ENCODE measurements at places on chromosomes 6 and 20.

GRCh38 chr6:122977180-122977579, 18.9 kb upstream of the CLVS2 start:
- DNase-seq: no peak

DNA sequence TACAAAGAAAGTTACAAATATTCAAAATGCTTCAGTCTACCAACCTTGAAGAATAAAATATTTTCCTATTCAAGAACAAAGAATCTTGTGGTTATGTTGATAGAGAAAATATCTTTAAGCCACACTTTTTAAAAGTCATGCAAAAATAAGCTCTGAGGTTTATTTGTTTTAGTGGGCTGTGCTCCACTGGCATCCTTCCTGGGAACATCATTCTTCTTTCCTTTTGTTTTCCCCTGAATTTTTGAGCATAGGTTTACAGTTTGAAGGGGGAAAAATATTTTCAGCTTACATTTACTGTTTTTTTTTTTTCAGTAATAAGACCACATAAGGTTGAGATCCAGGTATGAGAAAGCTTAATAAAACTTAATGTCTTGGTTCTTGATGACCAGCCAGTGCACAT, 72.0 kb upstream of the BACH2 start:
- no peak for DNase-seq

DNA sequence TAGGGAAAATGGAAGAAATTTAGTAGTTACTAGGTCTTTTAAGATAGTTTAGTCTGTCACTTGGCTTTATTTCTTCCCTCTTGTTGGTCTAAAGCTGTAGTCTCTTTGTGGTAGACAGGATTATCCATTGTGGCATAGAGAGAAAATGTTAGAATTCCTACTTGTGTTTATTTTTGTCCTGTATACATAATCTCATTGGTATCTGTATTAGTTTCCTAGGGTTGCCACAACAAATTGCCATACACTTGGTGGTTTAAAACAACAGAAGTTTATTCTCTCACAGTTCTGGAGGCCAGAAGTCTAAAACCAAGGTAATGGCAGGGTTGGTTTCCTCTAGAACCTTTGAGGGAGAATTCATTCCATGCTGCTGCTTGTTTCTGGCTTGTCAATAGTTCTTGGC, 119.4 kb downstream of the ZFAND3 start:
- no peak for DNase-seq

DNA sequence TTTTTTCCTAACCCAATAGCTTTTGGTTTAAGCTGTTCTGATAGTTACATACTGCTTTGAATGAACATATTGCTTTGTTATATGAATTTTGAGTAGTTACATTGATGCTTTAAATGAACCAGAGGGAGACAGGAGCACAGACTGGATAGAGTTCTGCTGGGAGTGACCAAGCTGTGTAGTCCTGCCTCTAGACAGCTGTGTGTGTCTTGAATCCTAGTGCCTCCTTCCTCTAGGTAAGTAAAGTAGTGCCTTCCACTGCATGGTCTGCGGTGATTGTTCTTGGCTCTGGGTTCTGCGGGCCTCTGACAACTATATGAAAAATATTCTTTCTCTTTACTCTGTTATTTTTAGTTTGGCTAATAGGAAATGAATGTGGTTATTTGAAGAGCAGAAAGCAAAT, 46.0 kb upstream of the ADGRG6 start:
- DNase-seq: no peak

DNA sequence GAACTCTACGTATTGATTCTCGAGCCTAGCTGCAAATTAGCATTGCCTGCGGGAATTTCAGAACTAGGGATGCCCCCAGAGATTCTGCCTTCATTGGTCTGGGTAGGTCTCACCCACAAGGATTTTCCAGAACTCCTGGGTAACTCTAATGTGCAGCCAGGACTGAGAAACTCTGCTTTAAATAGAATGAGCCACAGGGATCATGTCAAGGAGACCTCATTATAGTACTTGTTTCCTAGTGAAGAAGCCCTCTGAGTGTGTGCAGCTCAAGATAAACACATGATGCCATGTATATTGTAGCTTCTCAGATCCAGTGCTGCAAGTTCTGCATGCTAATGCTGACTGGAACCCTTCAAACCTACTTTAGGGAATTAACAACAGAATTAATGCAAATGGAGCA, 179.2 kb downstream of the PHACTR1 start:
- DNase-seq: no peak

- DNase-seq: no peak
Observed at GRCh38 chr6:3887150-3887700, 38.1 kb downstream of the FAM50B start.

DNA sequence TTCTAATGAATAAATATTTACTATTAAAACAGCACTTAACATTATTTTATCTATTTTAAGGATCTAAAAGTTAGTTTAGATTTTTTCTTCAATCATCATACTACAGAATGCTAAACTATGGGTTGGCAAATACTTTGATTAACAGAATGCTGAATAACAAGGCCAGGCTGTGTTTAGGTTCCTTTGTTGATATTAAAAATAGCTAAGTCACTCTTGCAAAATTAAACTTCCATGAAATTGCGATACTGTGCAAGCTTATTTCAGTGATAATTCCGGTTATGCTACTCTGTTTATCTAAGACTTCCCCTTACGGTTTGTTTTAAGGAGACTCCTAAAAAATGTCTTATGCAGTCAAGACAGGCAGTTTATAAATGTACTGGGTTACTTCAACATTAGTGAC, 2.8 kb downstream of the RNF24 start:
- no peak for DNase-seq

- no peak for DNase-seq
Observed at GRCh38 chr6:1202201-1202600, 109.7 kb upstream of the FOXQ1 start.

DNA sequence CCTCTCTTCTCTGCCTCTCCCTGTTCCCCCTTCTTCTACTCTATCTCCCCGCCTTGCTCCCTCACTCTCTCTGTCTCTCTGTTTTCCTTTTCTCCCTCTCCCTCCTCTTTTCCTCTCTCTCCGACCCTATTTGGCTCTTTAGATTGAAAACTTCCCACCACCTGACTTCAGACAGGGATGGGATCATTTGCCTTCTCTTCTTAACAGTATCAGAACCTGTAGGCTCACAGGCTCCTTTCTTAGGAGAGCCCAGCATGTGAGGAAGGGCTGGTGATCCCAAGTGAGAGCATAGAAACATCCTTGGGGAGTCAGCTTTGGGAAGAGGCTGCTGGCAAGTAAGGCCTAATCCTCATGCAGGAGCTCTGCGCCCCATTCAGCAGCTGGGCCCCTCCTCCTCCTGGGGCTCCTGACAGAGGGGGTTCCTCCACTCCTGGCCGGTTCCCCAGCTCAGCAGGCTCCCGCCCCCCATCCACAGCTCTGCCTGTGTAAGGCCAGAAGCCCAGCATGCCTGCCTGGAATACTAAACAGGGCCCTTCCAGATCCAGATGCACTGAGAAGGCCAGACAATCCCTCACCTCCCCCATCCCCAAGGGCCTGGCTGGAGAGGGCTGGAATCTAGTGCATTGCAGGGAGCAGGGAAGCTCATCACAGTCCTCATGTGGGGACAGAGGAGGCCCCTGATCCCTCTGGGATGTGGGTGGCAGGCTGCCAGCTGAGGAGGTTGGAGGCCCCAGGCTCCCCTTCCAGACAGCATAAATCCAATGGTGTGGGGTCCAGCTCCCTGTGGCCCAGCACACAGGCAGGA, 93.4 kb downstream of the PTPRT start:
- no peak for DNase-seq

DNA sequence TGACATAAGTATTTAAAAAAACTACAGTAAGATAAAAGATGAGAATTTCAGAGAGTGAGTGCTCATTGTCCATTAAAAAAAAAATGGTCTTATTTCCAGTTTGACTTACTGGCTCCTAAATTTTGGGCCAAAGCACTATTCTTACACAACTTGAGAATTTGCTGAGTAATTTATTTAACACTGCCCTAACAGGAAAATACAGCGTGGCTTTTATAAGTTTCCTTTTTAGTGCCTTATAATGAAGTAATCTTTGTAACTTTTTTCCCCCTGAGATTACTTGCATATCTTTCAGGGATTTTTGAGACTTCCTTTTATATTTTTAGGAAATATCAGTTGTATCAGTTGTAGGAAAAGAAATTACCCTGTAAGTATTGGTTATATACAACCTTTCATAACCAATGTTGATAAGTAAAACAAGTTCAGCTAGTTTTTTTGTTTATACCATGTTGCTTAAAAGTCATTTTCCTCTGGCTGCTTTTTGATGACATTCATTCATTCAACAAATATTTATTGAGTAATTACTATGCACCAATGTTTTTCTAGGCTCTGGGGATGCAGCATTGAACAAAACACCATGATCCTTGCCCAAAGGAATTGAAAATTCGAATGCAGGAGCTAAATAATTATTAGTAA, 106.4 kb upstream of the SGK1 start:
- DNase-seq: no peak

DNA sequence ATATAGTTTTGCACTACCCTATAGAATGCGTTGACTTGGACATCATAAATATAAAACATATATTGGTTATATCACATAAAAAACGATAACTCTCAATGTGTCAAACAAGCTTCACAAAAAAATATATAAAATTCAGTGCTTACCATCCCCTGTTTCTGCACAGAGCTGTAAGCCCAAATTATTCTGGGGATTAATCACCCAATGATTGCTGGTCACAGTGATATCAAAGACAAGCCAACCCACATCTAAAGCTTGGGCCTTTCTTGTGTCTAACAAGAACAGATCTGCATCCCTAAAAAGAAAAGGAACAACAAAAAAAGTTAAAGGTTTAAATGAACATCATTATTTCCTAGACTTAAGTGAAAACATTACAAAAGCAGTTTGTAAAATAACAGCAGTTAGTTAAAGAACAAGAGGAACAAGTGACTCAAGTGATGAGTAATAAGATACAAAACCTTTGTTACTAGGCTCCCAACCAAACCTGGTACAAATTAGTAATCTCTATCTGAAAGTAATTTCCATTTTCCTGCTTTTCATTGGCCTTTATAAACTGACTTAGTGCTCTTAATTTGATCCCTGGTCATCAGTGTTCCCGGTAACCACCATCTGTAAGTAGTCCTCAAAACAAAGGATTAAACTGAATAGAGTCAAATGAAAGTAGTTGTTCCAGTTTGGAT, 81.1 kb downstream of the BMP5 start:
- DNase-seq: no peak

- DNase-seq: no peak
Observed at GRCh38 chr6:41080621-41081020, 7.8 kb downstream of the NFYA start.

GRCh38 chr6:119148825-119149525, 70.5 kb upstream of the FAM184A start:
- DNase-seq: no peak
